Amygdala (tissue), 56 donors: ENCODE measurements at places on chromosomes 1 and 21.

DNA sequence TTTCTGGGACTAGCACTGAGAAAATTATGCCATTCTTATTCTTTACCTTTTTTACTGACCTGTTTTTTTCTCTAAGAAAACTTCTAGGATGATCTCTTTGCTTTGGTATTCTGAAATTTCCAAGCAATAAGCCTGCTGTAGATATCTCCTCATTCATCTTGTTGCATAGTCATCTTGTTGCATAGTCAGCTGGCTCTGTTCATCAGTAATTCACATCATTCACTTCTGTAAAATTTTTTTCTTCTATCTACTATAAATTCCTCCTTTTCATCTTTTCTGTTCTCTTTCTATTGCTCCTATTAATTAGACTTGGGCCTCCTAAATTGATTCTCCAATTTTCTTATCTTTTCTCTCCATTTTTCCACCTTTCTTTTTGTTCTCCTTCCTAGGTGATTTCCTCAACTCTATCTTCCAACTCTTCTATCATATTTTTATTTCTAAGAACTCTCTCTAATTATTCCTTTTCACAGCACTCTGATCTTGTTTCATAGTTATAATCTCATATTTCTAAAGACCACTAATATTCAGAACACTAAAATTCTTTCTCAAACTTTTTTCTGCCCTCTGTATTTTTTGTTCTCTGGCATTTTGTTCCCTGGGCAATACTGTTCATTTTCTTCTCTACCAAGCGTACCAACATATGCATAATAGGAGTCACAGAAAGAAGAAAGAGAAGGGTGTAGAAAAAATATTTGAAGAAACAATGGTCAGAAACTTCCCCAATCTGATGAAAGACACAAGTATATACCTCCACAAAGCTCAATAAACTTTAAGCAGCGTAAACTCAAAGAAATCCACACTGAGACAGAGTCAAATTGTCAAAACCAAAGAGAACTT is 17.7 kb downstream of the TUT4 start:
- DNase-seq, result no peak

GRCh38 chr1:169452921-169453320 is 25.6 kb upstream of the CCDC181 start:
- no peak for DNase-seq

DNA sequence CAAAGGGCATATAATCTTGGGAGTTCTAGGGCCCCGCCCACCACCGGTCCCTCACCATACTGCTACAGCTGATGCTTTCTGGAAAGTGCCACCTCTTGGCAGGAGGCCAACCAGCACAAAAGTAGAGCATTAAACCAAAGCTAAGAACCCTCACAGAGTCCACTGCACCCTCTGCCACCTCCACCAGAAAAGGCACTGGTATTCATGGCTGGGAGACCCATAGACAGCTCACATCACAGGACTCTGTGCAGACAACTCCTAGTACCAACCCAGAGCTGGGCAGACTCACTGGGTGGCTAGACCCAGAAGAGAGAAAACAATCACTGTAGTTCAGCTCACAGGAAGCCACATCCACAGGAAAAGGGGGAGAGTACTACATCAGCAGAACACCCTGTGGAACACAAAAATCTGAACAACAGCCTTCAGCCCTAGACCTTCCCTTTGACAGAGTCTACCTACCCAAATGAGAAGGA is 10.8 kb downstream of the THEM4 start:
- no peak for DNase-seq

DNA sequence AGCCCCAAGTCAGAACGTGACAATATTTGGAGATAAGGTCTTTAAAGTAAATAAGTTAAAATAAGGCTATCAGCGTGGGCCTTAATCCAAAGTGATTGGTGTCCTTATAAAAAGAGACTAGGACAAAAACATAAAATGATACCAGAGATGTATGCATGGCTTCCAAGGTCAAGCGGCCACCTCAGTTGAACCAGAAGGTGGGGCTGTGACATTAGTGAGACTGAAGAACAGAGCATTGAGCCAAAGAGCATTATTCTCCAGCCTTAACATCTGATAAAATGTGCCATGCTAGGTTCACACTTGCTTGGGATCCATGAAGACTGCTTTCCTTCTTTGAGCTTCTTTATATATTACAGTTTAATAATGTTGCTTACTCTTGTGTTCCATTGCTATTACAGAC is 554.6 kb downstream of the PLA2G4A start:
- no peak for DNase-seq

- no peak for DNase-seq
Observed at GRCh38 chr1:89615676-89616598, 17.0 kb upstream of the LRRC8C start.
